Stimulated activated CD8-positive, alpha-beta memory T cell treated with anti-CD3 and anti-CD28 coated beads, Interleukin-7, amount 100 ng/mL, for 48 hours (primary cell): ENCODE measurements at places on chromosomes 4 and X.
A peak's percentile ranks its signal among the peaks of the same experiment; 100 is the strongest.

GRCh38 chr4:175504318-175504717, 307.7 kb downstream of the GPM6A start:
- DNase-seq = no peak

GRCh38 chrX:69031971-69032391, 133.3 kb downstream of the PJA1 start:
- no peak for DNase-seq

DNA sequence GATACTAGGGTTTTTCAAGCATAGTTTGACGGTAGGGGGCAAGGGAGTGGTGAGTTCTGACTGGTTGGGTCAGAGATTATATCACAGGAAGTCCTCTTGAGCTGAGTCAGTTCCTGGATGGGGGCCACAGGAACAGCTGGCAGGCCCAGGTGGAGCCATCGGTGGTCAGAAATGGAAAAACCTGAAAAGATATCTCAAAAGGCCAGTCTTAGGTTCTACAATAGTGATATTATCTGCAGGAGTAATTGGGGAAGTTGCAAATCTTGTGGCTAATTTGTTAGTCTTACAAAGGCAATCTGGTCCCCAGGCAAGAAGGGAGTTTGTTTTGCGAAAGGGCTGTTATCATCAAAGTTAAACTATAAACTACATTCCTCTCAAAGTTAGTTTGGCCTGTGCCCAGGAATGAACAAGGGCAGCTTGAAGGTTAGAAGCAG, 159.3 kb downstream of the PTCHD1 start:
- DNase-seq = no peak

DNA sequence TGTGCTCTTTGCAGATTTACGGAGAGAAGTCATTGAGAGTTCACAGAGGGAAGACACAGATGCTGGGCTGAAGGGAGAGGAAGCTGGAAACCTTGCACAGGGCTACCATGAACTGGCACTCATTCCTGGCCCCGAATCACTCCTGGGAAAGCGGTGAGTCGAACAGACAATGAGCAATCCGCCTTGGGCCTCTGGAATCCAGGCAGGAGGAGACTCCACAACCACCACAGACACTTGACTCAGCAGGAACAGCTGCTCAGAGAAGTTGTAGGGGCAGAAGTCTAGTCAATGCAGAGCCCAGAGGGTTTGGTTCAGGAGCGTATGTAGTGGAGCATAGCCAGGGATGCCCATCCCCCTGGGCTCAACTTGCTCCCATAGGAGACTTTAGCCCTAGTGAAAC, 62.8 kb upstream of the GRIA3 start:
- no peak for DNase-seq

DNA sequence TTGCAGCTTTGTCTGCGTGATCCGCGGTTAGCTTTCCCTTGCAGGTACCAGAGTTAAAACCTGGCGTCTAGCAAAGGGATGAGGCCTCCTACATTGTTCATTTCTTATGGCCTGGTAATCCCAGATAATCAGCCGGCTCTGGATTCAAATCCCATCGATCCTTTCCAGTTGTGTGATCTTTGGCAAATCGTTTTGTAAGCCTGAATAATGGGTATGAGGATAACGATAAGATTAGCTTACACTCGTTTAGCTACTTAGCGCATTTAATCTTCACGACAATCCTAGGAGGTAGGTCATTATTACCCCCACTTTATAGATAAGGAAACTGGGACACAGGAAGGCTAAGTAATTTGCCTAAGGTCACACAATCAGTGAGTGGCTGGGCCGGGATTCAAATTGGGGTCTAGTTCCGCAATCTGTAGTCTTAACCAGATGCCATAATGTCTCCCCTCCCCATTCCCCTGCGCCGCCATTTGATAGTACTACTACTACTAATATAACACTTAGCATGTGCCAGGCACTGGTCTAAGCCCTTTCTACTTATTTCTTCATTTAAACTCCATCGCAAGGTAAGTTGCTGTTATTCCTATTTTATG, 1.7 kb upstream of the UBA1 start:
- DNase-seq = no peak

DNA sequence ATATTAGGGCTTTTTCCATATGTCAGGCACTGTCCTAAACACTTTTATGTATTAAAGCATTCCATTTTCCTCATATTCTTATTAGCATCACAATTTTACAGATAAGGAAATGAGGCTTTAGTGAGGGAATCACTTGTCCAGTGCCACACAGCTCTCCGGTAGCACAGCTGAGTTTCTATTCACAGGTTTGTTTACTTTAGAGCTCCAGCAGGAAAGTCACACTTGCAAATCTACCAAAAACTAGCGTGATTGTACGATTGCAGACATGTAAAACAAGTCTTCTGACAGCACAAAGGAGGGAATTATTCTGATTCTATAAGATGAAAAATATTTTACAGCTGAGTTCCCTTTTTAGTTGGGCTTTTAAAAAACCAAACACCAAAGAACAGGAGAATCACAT, 472.1 kb downstream of the TMA16 start:
- DNase-seq = no peak

GRCh38 chr4:73692254-73692653, 48.1 kb upstream of the CXCL8 start:
- no peak for DNase-seq

DNA sequence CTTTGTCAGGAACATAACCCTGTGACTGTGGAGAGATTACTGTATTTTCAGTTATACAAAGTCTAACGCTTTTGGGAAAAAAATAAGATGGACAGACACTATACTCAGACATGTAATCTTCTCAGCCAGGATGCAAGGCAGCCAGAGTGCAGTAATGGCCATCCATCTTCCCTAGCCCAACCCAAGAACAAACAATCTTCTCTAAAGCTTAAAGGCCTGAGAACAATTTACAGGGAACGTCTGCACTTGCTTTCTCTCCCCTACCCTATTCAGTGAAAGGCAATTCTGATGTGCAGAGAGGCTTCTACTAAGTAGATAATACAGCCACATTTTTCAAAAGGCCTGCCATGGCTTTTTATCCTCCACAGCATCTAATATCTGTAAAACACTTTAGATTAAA, 471.3 kb downstream of the FGF13 start:
- no peak for DNase-seq

- DNase-seq = no peak
Measured at GRCh38 chrX:72176981-72177380, 4.6 kb upstream of the PIN4 start.

GRCh38 chr4:29770627-29771026, 949.5 kb upstream of the PCDH7 start:
- no peak for DNase-seq

- DNase-seq = peak; percentile 11
Measured at GRCh38 chrX:23699636-23700194, 32.4 kb downstream of the PRDX4 start.

DNA sequence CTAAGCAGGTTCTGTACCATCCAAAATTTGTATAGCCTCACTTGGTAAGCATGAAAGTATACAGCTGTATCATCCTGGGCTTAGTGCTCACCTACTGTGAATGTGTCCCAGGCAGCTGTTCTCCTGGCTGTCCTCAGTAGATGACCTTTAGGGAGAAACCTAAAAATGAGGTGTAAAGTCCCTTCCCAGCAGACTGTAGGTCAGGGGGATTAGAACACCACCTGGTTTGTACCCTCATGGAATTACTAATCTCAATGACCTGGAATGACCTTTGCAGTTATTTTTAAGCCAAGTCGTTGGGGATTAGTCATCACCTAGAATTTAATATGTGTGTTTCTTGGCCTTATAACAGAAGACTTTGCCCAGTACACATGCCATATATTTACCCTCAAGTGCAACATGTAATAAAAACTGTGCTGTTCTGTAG, 39.1 kb upstream of the MBTPS2 start:
- no peak for DNase-seq

- no peak for DNase-seq
Measured at GRCh38 chr4:8324640-8325239, 55.2 kb downstream of the HTRA3 start.

- DNase-seq = no peak
Measured at GRCh38 chrX:41671082-41671481, 17.7 kb upstream of the GPR34 start.

DNA sequence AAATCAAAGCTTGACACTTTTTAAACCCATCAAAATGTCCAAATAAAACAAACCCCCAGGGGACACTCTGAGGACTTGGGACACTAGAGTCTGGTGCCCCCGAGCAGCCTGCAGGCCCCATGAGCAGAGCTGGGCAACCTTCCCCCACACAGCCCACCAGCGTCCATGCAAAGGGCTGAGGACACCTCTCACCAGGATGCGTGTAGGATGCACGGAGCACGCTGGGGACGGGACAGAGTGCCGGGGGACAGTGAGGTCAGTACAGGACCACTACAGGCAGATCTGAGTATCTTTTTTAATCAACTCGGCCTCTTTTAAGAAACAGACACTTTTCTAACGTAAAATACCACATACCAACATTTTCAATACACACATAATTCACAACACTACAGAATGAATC, 6.9 kb downstream of the GAK start:
- no peak for DNase-seq

DNA sequence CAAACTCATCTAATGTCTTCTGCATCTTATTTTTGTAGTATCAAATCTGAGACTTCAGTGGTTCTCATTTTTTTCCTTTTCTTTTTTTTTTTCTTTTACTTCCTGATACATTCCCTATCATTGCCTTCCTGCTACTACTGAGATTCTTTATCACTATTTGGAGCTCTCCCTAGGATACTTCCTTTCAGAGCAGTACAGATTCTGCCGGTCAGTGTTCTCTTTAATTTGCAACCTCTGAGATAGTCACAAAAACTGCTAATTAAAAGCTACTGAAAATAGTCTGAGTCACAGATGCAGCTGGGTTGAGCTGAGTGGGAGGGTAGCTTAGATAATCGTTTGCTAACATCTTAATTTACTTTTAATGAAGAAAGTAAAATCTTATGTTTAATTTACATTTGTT, 1279.7 kb downstream of the ARAP2 start:
- DNase-seq = no peak

DNA sequence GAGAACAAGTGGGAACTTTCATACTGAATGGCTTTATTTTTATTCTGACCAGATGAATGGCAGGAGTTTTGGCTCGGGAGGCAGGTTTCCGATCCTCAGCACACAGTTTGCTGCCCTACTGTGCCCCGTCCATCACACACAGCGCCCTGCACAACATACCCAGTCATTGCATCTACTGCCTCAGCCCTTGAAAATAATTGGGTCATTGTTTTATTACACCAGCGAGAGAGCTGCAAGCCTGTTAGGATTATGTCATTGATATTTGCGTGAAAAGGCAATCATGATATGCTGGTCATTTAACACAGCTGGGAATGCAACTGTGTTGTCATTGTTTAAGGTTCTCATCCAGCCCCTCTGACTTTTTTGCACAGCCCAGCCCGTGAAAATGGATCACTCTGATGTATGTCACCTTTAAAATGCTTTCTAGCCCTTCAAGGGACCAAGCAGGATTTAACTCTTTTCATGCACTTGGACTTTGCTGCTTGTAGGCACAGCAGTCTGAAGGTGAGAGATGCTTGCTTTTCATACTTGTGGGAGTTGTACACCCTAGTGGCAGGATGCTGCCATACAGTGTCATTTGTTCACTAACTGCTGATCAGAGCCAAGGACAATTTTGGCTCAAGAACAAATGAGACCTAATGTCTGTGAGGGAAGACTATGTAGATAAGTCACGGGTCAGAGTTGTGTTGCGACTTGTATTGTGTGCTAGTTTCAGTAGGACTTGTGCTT, 62.3 kb downstream of the RTL9 start:
- DNase-seq = no peak

- no peak for DNase-seq
Measured at GRCh38 chr4:159284733-159285132, 181.9 kb downstream of the RAPGEF2 start.

GRCh38 chrX:11097933-11098332, 13.2 kb upstream of the HCCS start:
- no peak for DNase-seq

GRCh38 chrX:39361736-39362135, 560.5 kb downstream of the MID1IP1 start:
- DNase-seq = no peak

DNA sequence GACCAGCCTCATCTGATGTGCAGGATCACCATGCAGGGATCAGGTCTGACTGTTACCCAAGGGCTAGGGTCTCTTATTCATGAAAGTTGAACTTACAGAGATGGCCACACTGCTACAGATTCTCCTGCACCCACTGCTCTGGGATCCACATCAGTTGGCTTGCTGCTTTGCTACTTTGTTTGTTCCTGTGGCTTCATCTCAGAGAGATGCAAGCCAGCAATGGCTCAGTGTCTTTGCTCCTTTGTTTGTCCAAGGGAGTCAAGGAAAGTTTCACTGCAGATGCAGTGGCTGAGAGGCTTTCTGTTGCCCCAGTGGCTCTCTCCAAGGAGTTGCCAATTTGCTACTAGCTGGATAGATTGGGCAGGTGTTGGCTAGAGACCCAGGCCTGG, 70.3 kb upstream of the UGT2B7 start:
- DNase-seq = no peak

- no peak for DNase-seq
Measured at GRCh38 chr4:85086721-85087120, 120.2 kb upstream of the WDFY3 start.

DNA sequence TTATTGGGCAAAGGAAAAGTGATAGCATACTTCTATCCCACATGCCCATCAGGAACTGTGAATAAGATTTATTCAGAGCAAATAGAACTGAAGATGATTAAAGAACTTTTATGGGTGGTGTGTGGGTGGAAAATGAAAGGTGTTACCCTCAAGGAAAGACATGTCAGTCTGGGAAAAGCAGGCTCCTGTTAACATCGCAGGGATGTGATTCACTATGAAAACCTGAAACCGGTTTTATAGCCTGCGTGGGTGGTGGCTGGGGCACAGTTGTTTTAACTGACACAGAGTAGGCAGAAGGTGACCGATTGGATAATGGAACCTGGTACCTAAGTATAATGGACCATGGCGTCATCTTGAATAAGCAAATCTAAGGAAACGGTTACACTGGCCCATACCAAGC, 61.3 kb upstream of the CASK start:
- DNase-seq = no peak

GRCh38 chr4:39626261-39626660, 12.4 kb downstream of the SMIM14 start:
- DNase-seq = no peak

- DNase-seq = no peak
Measured at GRCh38 chr4:29051381-29051965, 1668.7 kb upstream of the PCDH7 start.

GRCh38 chr4:124694306-124694705, 18.2 kb downstream of the ANKRD50 start:
- DNase-seq = no peak

- no peak for DNase-seq
Measured at GRCh38 chrX:131675596-131676194, 131.8 kb downstream of the OR13H1 start.

GRCh38 chr4:57488366-57489162, 378.4 kb upstream of the IGFBP7 start:
- DNase-seq = no peak
